H1 (cell line): ENCODE measurements at places on chromosomes 7 and 10.
A peak's percentile ranks its signal among the peaks of the same experiment; 100 is the strongest.

GRCh38 chr10:23047201-23048050 lies 48.0 kb upstream of the MSRB2 start:
- DNase-seq, result no peak

- no peak for DNase-seq
Observed at GRCh38 chr7:40234046-40234445, 99.2 kb downstream of the SUGCT start.

DNA sequence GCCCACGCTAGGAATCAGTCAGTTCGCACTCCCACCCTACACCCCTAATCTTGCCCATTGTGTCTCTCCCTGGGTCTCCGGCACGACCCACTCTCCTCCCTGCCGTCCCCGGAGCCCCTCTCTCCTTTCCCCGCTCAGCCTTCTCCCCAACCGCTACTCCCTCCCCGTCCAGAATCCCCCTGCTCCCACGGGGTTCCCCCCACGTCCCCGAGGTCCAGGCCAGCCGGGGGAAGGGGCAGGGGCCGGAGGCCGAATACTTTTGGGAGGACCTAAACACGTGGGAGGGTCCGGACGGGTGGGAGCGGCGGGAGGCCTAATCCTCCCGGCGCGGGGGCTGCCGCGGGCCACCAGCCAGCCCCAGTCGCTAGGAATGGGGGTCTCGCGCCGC lies 560 bp downstream of the RARRES2 start:
- no peak for DNase-seq

DNA sequence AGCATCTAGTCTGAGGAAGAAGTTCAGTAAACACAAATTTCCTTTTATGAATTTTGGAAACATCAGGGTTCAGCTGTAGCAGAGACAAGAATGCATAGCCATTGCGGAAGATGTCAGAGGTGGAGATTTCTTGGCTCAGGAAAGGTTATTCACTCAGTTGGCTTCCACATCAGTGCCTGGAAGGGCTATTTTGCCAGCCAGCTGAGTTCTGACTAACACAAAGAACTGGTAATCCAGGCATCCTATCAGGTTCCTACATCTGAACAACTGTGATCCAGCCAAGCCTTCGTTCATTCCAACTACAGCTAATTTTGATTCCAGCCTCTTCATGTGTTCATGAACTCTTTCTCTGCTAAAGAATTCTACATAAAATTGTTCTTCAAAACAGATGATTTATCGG lies 965.6 kb downstream of the XPNPEP1 start:
- no peak for DNase-seq

DNA sequence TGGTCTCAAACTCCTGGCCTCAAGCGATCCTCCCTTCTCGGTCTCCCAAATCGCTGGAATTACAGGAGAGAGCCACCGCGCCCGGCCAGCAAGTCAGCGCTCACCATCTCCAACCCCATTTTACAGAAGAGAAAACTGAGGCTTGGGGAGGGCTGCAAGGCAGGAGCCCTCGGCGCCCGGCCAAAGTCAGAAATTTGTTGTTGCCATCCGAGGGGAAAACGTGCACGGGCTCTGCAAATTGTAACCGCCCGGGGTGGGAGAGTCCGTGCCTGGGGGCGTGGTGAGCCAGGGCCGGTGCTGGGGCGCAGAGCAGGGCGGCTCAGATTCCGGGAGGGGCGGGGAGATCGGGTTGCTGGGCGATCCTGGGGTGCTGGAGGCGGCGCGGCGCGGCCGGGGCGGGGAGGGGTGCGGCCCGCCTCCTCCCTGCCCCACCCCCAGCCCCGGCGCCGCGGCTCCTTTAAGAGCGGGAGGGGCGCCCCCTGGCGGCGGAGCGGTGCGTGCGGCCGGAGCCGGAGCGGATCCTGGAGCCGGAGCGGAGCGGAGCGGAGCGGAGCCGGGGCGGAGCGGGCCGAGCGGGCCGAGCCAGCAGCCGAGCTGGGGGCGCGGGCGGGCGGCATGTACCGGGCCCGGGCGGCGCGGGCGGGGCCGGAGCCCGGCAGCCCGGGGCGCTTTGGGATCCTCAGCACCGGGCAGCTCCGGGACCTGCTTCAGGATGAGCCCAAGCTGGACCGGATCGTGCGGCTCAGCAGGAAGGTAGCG lies at the start of gene VPS37D:
TSS of gene VPS37D (plus strand) at position 488 of the 759 bp plus-strand sequence. CDS start at position 616, 128 bp downstream.
- DNase-seq, result peak; percentile 70

DNA sequence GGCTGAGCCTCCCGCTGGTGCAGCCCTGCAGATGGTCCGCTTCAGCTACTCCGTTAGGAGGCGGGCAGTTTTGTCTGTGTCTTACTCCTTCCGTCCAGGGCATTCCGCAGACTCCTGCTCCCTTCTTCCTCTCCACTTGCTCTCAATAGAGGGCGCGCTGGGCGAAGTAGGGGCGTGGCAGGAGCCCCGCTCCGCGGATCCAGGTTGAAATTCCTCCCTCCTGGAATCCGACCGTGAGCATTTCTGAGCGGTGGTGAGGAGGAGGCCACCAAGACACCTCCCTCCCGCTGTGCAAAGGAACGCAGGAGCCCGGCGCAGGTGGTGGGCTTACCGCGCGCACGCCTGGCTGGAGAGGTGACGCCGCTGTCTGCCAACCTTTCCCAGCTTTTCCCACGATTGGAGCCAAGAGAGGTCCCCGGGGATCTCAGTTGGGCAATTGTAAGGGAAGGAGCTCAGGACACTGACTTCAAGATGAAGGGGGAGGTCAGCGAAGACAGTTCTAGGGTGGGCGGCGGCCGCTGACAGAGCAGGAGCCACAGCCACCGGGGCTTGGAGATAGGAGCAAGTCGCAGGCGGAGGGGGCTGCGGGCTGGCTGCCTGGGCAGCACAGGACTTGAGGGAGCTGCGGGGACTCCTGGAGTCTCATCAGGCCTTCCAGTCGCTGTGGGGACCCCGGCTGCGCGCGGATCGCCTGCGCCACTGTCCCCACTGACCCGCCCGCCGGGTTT lies 1011.3 kb downstream of the XPNPEP1 start:
- DNase-seq, result peak; percentile 94

- no peak for DNase-seq
Observed at GRCh38 chr10:49817845-49818244, 55.7 kb upstream of the OGDHL start.

DNA sequence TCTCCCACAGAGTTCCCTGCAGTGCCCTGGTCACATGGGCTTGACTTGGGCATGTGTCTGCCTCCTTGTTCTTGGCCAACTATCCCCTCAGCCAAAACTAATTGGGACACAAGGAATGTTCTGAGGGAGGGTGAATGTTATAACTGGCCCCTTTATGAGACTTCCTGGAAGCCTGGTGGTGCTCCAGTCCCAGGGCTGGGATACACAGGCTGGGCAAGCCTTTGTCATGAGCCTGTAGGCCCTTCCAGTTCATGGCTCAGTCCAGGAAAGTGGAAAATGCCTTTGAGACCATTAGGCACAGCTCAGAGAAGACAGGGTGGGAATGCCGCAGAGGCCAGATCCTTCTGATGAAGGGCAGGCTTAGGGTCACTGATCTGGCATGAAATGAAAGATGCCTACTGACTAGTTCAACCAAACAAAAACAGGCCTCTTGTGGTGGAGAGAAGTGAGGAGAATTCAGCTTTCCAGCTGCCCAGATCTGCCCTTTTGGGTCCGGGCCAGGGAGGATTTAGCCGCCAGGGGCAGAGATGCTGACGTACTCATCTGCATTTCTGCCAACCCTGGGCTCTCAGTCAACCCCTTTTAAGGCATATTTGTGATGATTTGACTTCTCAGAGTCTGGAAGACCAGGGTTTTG lies 961.5 kb downstream of the KCNMA1 start:
- DNase-seq, result no peak

- DNase-seq, result peak; percentile 72
Observed at GRCh38 chr7:133230591-133231194, 22.2 kb upstream of the EXOC4 start.

GRCh38 chr10:12255048-12255447 lies 59.1 kb downstream of the CDC123 start:
- DNase-seq, result no peak

DNA sequence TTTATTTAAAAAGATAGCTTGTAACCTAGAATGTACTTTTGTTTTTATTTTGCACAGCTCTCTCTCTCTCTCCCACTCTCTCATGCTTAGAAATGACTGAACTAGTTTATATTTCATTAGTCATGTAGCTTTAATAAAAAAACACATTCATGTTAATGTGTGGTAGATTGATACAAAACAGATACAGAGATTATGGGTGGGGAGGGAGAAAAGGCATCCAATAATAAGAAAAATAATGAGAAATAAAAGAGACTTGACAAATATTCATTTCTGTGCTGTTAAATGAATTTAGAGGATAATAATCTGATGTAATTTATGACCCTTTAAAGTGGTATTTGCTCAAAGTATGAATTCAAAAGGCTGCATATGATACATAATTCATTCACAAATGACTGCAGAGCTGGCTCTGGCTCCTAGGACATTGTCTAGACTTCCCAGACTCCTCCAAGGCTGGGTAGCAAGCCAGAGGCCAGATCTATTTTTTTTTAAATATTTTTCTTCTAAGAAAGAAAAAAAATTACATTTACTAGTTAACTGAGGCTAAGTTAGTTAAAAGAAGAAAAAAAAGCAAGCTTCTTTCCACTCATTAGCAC lies 105.7 kb upstream of the DNAJB12 start:
- no peak for DNase-seq

GRCh38 chr7:37009125-37009675 lies 284.9 kb upstream of the AOAH start:
- no peak for DNase-seq

DNA sequence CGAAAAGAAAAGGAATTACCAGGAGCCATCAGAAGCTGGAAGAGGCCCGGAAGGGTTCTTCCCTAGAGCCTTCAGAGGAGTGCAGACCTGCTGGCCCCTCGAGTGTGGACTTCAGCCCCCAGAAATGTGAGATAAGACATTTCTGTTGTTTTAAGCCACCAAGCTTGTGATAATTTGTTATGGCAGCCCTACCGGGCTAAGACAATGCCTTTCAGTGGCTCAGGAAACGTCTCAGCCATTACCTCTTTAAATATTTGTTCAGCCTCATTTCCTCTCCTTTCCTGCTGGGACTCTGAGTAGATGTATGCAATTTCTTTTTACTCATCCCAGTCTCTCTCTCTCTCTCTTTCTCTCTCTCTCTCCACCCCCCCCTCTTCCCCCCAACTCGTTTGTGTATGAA lies 174.7 kb upstream of the GRB10 start:
- no peak for DNase-seq

DNA sequence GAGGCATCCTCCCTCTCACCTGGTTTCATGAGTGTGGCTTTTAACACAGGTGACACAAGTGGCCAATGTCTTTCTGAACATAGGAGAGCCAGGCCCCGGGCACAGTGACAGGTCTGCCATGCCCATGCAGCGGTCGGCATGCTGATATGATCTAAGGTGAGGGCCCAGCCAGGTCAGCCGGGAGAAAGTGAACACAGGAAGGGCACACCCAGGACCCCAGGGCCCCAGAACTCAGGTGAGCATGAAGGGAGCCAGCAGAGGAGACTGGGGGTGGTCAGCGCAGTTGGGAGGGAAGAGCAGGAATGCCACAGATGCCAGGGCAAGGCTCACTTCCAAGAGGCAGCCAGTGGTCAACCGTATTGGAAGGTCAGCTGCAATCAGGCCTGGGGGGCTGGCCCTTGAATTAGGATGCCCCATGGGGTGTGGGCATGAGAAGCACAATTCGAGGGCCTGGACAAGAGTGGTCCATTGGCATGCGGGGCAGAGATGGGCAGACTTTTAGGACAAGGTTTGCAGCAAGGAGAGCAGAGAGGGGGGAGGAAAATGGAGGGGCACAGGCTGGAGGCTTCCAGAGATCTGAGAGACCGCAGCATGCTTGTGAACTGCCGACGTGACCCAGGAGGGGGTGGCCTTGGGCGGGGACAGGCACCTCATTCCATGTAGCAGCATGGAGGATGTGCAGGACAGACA lies 3.9 kb upstream of the INPP5A start:
- no peak for DNase-seq

DNA sequence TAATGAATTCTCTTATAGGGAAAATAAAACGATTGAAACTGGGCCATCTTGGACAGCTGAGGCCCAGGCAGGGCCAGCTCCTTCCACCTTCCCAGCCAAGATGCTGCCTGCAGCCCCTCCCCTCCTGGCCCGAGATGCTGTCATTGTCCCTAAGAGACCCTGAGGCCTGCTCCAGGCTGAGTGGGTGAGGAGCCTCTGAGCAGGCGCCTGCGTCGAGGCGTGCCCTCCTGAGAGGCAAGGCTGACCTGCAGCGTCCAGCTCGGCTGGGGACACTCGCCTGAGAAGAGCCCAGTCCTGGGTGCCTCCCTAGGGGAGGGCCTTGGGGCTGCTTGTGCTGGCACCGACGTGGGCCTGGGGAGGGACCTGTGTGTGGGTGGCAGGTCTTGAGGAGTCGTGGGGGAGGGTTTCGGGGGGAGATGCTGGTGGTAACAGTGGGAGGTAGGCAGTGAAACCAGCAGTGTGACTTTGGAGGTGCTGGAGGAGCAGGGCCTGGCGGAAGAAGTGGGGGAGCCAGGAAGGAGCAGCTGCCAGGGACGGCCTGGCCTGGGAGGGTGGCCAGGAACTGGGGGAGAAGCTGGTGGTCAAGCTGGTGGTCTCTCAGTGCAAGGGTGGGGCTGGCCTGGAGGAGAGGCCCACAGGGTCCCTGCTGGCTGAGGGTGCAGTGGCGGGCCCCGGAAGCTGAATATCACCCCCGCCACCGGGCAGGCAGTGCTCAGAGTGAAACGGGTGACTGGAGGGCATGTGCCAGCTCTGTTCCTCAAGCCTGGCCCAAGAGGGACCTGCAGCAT lies 7.9 kb downstream of the GPR146 start:
- no peak for DNase-seq

GRCh38 chr10:122089311-122090017 lies 100.5 kb downstream of the TACC2 start:
- DNase-seq, result no peak

DNA sequence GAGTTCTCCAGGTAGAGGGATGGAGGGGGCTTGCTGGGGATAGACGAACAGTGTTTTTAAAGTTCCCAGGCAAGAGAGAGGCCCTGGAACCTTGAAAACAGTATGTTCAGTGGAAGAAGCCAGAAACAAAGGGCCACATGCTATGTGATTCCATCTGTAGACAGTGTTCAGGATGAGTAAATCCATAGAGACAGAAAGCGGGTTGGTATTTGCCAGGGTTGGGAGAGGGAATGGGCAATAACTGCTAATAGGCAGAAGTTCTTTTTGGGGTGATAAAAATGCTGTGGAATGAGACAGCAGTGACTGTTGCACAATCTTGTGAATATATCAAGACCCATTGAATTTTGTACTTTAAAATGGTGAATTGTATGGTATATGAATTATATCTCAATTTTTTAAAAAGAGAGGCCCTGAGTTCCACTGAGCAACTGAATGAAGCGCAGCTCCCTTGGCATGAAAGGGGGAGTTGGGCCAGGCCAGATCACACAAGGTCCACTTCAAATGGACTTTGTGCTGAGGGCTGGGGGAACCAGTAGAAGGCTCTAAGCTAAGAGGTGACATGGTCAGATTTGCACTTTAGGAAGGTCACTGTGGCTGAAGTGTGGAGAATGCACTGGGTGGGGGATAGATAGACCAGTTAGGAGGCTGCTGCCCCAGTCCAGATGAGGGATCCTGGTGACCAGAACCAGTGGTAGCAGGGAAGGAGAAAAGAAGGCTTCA lies 34.0 kb downstream of the LEP start:
- no peak for DNase-seq
